Naive thymus-derived CD4-positive, alpha-beta T cell (primary cell): ENCODE measurements at places on chromosomes 12 and 14. TPM values are rescaled to one million over a fixed set of nuclear protein-coding genes. Genes with fewer than 3 reads are reported as not detected.

RAD9B gene
- total RNA-seq, result 2.9 TPM

CYP27B1 gene
- total RNA-seq, result 0.97 TPM

PRPH gene
- not detected in 2 replicates for total RNA-seq

ACSM4 gene
- not detected for total RNA-seq

KRT79 gene
- not detected for total RNA-seq

HHIPL1 gene
- total RNA-seq, result not detected

GRCh38 chr14:34359420-34360117 lies 102.5 kb downstream of the SPTSSA start:
- no peak for DNase-seq

- DNase-seq, result no peak
These were observed 9.3 kb upstream of the CALCOCO1 start for GRCh38 chr12:53736592-53736991.

- no peak for DNase-seq
These were observed 967.9 kb upstream of the SEL1L start for GRCh38 chr14:82501554-82501953.

- no peak for DNase-seq
These were observed 194.4 kb upstream of the BCL2L14 start for GRCh38 chr12:11876307-11876706.

GRCh38 chr14:22524115-22524783 lies 64.8 kb downstream of the DAD1 start:
- DNase-seq, result no peak

- DNase-seq, result no peak
These were observed 71.7 kb downstream of the CCDC92 start for GRCh38 chr12:123900871-123901376.

- DNase-seq, result no peak
These were observed 239.8 kb downstream of the KTN1 start for GRCh38 chr14:55819610-55820304.

DNA sequence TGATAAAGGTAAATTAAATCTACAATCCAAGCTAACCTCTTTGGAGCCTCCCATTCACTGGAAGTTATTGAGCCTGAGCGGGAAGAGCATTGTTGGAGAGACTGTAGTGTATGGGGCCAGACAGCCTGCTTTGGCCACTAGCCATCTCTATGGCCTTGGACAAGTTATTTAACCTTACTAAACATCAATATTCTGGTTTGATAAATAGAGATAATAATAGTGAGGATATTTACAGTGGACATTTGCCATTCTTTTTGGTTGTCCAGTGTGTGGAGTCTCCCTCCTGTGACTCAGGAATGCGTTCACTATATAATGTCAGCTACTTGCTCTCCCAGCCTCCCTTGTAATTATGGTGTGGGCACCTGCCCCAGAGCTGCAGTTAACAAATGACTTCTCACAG lies 216.1 kb downstream of the SLC38A4 start:
- DNase-seq, result no peak

DNA sequence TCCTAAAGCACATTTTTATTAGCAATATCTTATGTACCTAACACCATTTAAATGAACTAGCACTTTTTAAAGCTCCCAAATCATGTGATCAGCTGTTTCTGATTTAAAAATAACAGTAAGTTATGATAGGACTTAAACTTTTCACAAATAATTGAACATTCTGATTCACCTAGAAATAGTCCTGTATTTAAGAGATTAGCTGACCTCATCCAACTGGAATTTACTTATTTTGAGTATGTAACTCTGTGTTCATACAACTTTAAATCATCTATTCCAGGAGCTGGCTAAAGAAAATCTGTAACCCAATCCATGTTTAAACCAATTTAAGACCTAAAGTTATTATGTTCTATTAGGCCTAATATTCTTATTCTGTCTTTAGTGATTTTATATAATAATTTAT lies 184.3 kb downstream of the CCDC91 start:
- no peak for DNase-seq

GRCh38 chr14:63147018-63147417 lies 57.2 kb upstream of the RHOJ start:
- no peak for DNase-seq

- DNase-seq, result no peak
These were observed 82.7 kb downstream of the GRIP1 start for GRCh38 chr12:66596199-66596598.

DNA sequence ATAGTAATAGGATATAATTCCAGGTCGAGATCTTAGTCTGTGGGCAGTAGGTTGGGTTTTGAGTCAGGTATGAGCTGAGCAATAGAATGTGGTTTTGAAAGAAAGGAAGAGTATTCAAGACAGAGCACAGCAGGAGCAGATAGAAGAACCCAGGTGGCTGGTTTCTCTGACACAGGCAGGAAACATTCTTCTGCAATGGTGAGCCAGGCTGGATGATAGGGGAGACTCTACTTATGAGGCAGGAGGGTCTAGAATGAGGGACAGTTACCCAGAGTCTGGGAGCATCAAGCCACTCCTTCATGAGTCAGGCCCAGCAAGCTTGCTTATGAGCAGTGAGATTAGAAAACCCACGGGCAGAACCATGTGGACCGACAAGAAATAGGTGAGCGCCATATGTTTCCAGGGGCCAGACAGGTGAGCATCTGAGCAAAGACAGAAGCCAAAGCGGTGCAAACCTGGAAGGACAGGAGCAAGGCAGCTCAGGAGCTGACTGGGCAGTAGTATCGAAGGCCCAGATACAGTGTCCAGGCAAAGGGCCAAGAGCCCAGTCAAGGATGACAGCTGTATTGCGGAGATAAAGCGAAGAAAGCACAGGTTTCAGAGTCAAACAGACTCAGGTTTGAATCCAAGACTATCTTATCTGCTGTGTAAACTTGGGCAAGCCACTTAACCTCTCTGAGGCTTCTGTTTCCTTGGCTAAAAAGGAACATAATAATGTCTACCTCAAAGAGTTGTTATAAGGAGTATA lies 22.5 kb upstream of the PCNX1 start:
- no peak for DNase-seq

DNA sequence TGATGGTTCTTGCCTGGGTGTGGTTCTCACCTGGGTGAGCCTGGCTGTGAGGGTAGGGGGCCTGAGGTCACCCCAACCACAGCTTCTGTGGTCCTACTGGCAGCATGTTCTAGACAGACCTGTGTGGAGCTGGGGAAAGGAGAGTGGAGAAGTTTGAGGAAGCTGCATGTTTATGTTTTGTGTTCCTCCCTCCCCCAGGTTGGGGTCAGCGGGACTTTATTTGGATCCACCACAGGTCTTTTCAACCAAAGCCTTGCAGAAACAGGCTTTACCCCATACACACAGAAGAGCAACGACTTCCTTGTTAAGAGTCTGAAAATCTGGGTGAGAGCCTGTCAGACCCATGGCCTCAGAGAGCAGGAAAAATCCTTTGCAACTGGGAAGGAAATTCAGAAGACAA lies 5.6 kb downstream of the CD9 start:
- no peak for DNase-seq

DNA sequence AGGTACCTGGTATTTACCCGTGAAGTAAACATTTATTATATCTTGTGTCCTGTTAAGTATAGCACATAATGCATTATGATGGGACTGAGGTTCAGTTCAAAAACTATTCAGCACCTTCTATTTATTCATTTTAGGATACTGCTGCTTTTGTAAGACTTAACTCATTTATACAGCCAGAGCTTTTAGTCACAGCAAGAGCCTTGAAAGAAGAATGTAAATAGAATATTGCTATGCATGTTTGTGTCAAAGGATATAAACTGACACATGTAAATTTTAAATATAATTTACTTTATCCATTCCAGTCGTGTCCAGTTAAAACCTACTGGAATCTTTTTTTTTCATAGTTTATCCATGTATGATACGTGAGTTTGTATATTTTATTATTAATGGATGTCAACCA lies 168.8 kb downstream of the FUT8 start:
- DNase-seq, result no peak

- DNase-seq, result no peak
These were observed 15.3 kb downstream of the KRT2 start for GRCh38 chr12:52636592-52637258.

GRCh38 chr14:100786576-100787219 lies 39.2 kb upstream of the MEG3 start:
- no peak for DNase-seq
